ENCODE measurements at places on chromosomes 3 and 15. TPM values are rescaled to one million over a fixed set of nuclear protein-coding genes. Genes with fewer than 3 reads are reported as not detected.

DNA sequence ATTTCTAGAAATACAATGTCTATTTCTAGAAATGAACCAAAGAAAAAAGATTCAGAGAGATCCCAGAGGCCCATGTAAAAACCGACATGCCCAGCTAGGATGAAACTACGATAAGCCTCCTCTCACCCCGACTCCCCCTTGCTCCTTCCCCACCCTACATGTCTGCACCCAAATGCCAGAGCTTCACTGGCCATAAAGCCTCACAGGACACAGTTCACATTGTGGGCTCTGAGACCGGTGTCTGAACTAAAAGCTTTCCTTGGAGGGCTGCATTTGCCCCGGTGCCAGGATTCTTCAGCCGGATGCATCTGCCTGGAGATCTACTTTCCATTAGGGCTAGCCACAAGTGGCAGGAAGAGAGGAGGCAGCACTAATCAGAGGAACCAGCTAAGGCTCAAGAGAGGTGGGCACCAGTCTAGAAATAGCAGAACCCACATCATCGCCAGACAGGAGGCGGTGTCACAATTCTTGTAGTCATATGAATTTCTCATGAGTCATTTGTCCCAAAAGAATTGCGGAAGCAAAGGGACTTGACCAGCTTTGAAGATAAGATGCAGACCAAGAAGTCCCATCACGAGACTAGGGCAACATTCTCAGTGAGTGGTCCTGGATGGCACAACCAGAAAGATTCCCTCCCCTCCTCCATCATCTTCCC, 353.6 kb downstream of the NTRK3 start:
- no peak for DNase-seq

GRCh38 chr3:47344971-47345370, 35.9 kb upstream of the PTPN23 start:
- peak; percentile 38 for DNase-seq

GRCh38 chr3:38475716-38476115, 20.4 kb upstream of the EXOG start:
- DNase-seq, result no peak

DNA sequence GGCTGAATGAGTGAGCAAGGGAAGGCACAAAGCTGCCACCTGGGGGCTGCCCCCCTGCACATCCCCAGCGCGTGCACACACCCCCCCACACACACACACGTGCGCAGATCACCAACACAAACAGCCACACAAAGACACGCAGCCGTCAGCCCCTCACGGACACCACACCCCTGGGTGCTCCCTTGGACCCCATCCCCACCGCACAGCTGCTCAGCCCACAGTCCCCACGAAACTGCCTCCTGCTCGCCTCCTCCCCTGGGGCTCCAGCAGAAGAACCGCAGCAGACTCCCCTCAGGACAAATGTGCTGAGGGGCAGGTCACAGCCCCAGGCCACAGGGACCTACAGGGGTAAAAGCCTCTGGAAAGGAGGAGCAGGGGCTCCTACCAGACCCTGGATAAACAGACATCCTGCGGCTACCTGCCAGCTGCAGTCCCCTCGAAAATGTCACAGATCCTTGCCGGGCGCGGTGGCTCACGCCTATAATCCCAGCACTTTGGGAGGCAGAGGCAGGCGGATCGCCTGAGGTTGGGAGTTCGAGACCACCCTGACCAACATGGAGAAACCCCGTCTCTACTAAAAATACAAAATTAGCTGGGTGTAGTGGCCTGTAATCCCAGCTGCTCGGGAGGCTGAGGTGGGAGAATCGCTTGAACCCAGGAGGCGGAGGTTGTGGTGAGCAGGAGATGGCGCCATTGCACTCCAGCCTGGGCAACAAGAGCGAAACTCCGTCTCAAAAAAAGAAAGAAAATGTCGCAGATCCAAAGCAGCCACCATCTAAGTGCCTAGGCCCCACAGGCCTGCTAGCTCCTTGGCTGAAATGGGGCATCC, 6.5 kb downstream of the TWF2 start:
- no peak for DNase-seq

DNA sequence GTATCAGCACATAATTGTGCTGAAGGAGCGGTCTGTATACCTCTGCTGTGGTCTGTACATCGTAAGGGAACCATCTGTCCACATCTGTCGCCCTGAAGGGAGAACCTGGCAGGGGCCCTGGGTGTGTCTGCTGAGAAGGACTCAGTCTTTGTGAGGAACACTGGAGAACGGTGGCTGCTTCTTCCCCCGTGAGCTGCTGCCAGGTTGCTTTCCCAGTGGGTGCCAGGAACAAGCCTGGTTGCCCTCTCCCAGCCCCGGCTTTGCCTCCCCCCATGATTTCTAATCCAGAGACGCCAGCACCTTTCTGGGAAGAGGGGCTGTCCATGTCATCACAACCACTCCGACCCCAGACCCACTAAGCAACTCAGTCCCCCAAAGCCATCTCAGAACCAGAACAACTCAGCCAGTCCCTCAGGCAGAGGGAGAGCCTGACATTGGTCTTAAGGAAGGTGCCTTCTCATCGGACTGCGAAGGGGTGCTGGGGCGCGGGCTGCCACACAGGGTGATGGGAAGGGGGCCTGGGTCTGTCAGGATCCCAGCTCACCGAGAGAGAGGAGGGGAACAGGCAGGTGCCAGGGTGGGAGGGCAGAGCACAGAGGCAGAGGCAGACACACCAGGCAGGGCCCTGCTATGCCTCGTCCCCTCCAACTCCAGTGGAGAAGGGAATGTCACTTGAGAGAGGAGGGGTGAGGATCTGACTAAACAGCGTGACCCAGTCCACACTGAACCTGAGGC, 8.5 kb downstream of the TNK2 start:
- no peak for DNase-seq

DNA sequence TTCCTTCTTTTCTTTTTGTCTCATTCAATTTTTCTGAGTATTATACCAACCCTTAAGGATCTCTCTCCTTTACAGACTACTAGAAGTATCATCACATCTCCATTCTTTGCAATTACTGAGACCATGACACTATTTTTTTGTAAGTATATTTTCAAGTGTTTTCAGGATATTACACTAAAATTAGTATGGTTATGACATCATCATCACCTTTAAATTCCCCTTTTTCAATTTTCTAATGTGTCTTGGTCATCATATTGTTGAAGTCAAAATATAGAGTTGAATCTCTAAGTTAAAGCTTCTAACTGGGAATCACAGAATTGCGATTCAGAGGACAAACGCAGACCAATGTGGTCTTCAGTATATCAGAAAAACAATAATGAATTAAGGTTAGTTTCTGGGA, 1475.1 kb downstream of the OTOL1 start:
- no peak for DNase-seq

GPR149 gene
- total RNA-seq, result not detected

RFX7 gene
- total RNA-seq, result 3.7 TPM

CATSPER2 gene
- 0.63 TPM for total RNA-seq

All from dermis microvascular lymphatic vessel endothelial cell (primary cell).